ENCODE measurements at places on chromosomes 2 and 18.

GRCh38 chr2:22247466-22247865 lies 1123.7 kb downstream of the TDRD15 start:
- no peak for DNase-seq

DNA sequence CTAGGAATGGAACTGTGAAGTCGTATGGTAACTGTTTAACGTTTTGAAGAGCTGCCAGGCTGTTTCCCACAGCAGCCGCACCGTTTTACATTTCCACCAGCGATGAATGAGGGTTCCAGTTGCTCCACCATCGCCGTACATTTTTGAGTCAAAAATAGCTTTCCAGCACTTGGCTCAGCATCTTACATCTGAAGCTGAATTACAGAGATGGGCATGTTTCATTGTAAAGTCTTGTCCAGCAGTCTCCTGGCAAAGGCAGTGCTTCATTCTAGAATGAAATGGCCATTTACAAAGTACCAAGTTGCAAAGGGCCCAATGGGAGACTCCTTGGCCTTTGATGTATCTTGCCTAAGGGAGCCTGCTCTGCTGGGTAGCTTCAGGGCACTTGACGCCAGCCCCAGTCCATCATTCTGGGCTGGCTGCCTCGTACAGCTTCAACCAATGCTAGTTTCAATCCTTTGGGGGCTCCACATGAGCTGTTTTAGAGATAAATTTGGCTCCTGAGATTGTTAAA lies 45.1 kb downstream of the ATIC start:
- DNase-seq: no peak

- no peak for DNase-seq
These were observed 16.9 kb upstream of the PAIP2B start for GRCh38 chr2:71243634-71244301.

GRCh38 chr2:11539317-11540147 lies 5.7 kb downstream of the GREB1 start:
- DNase-seq: peak; percentile 62

- no peak for DNase-seq
These were observed 215.1 kb downstream of the EIPR1 start for GRCh38 chr2:3162442-3163077.

GRCh38 chr2:3563521-3563976 lies 5.4 kb upstream of the RNASEH1 start:
- no peak for DNase-seq

DNA sequence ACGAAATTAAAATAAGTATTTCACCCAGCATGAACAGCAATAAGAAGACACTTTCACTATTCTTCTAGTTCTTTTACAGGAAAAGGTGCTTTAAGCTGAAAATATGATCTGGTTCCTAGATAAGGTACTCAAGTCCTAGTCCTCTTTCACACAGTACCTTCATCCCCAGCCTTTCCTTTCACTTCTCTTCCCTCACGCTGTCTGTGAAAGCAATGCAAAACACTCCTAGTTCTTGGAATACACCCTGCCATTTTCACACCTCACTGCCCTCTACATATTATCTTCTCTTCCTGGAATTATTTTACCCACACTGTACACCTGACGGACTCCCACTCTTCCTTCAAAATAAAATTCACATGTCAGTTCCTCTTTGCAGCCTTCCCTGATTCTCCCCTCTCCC lies 82.9 kb downstream of the DNAH7 start:
- no peak for DNase-seq

GRCh38 chr2:46982351-46983064 lies 66.9 kb upstream of the MCFD2 start:
- DNase-seq: no peak

- DNase-seq: peak; percentile 66
These were observed 77.3 kb upstream of the UPP2 start for GRCh38 chr2:158024288-158024898.

GRCh38 chr18:56146565-56146964 lies 491.8 kb downstream of the TXNL1 start:
- no peak for DNase-seq

- DNase-seq: no peak
These were observed 18.4 kb upstream of the VIT start for GRCh38 chr2:36677996-36678605.

- no peak for DNase-seq
These were observed 272.0 kb upstream of the GCFC2 start for GRCh38 chr2:75982719-75983118.

- DNase-seq: no peak
These were observed 1.4 kb downstream of the AKAIN1 start for GRCh38 chr18:5195656-5196055.

DNA sequence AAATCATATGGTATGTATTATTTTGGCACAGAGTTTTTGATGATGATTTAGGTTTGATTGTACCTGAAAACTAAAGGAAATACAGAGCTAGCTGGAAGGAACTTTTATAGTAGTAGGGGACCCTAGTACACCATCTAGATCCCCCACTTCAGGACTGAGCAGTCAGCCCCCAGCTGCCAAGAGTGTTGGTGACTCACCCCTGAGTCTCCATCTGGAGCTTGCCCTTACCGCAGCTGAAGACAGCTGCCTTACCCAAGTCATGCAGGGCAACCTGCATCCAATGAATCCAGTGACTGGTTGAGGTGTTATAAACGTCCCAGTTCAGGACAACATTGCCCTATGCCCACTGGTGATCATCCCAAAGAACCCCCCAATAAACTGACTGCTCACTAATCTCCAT lies 15.3 kb downstream of the PMS1 start:
- no peak for DNase-seq

GRCh38 chr2:227191367-227191766 lies 26.9 kb downstream of the COL4A3 start:
- DNase-seq: peak; percentile 15

GRCh38 chr2:42859006-42859552 lies 66.7 kb upstream of the HAAO start:
- DNase-seq: peak; percentile 84

DNA sequence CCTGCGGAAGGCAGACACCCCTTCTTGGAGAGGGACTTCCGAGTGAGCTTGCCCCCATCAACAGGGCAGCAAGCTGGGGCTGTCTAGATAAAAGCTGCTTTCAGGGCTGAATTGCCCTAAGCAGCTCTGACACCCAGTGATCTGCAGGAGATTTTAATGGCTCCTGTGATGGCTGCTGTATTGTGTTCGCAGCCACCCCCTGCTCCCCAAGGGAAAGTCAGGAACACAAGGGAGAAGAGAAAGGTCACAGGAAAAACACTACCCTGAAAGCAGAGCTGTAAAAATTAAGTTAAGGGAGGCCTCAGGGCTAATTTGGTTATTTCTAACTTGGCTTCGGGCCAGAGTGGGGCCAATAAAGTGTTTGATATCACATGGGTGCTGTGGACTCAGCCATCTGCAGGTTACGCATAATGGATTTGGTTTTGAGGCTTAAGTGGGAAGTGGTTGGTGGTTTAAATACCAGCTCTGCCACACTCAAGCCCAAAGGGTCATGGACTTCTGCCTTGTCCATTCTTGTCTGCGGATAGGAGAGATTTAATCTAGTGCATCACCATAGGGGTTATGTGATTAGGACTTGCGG lies 147.6 kb downstream of the CLIP4 start:
- DNase-seq: no peak

DNA sequence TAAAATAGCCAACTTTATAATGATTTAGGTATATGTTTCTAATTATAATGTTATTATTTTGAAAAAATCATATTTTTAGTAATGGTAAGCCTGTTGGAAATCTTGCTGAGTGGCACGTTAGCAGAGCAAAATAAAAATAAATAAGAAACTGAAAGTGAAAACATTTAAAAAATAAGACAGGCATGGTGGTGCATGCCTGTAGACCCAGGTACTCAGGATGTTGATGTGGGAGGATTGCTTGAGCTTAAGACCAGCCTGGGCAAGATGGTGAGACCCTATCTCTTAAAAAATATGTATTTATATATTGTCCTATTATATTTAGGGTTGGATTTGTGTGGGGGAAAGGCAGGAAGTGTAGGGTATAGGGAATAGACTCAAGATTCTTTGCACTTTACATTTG lies 15.8 kb upstream of the ANKRD12 start:
- no peak for DNase-seq

DNA sequence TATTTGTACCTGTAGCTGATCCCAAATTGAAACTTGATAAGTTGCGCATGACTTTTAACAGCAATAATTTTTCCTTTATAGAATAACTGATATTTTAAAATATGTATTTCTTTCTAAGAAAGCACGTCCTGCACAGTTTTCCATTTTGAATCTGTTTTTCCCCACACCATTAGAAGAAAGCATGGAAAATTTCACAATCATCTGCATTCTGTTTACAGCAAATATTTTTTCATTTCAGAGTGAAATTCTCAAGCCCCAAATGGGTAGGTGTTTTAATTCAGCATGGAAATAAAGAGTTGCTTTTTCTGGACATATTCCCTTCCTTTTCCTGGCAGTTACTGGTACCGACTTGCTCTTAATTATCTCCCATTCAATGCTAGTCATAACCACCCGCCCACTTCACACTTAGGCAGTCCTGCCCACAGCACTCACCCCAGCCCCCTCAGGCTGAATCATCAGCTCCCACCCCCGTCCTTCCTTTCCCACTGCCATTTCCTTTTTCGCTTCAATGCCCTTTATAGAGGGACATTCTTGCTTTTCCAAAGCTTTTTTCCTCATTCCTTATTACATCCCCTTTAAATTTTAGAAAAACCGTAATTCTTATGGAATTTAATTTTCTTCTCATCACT lies 89.2 kb upstream of the GLS start:
- DNase-seq: peak; percentile 25

GRCh38 chr18:42654556-42654955 lies 460.9 kb downstream of the RIT2 start:
- DNase-seq: no peak

- no peak for DNase-seq
These were observed 945.3 kb downstream of the TRIB2 start for GRCh38 chr2:13662055-13662454.

DNA sequence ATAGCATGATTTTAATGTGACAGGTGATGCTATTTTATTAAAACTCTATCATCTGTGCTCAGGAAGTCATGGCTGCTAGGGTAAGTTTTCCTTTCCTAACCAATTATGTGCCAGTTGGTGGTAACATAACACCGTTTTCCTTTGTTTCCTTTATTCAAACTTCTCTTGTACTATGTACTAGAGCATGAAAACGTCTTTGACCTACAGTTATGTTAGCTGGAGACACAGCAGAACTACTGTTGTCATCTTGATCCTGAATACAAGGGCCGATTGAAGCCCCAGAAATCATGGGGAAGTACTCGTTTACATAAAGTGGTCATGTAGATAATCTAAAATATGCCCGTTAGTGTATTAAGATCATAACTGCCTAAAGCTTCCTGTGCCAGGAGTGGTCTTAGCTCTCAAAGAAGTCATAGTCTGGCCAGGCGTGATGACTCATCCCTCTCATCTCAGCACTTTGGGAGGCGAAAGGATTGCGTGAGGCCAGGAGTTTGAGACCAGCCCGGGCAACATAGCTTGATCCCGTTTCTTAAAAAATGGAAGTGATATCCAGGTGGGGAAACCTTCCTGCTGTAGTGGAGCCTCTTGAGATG lies 20.5 kb downstream of the NEDD4L start:
- no peak for DNase-seq

- no peak for DNase-seq
These were observed 78.0 kb upstream of the TANC1 start for GRCh38 chr2:158890296-158890905.

GRCh38 chr18:35192415-35192814 lies 48.4 kb upstream of the ZNF397 start:
- no peak for DNase-seq

DNA sequence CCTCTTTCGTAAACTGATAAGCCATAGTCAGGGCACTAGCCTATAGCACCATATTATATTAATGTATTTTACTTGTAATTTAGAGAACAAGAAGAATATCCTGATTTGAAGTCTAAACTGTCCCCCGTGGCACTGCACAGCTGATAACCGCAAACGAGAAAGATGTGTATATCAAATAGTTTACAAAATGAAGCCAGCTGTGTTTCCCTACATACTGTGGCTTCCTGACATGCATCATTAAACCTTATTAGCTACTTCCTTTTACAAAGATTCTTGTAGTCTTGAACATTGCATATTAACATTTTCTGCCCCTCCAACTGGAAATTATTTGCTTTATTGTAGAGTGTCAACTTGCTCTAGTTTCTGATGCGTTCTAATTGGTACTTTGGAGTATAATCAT lies 153.5 kb upstream of the NFATC1 start:
- no peak for DNase-seq

GRCh38 chr2:23145460-23145859 lies 239.5 kb upstream of the KLHL29 start:
- DNase-seq: no peak

DNA sequence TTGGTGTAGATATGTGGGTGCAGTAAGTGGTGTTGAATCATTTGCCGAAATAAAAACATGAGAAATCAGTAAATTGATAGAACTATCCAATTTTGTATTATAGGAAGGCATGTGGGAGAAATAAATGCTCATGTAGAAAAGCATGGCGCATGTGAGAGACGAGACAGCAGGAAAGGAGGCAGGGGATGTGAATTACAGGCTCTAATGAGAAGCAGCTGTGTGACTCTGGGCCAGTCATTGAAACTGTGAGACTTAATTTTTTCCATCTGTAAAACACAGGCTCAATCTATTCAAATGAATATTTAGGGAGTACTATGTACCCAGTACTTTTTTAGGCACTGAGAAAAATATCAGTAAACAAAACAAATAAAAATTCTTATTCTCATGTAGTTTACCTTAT lies 42.6 kb upstream of the MAP3K20 start:
- no peak for DNase-seq

- DNase-seq: no peak
These were observed 61.3 kb downstream of the MGAT4A start for GRCh38 chr2:98669675-98670074.

GRCh38 chr2:187266147-187266546 lies 181.9 kb downstream of the CALCRL start:
- DNase-seq: no peak
